ENCODE measurements at places on chromosomes 12 and 14.

DNA sequence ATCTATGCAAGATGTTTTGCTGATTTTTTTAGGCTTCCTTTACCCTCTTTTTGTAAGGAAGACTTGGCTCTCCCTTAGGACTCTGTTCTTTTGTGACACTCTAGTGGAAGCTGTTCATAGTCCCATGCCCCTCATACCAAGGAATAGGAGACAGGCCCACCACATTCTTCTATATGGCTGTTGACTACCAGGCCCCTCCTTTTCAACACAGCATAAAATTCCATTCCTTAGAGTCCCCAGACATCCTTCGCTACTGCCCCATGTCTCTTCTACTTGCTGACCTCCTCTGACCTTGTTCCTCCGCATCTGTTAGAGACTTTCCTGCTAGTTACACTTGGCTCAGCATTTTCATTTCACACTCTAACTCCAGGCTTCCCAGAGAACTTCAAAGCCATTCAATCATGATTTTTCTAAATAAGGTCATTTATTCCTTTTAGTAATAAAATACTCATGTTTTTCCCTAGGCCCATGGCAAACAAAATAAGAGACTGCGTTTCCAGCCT lies 9.7 kb downstream of the PIK3C2G start:
- no peak for DNase-seq

DNA sequence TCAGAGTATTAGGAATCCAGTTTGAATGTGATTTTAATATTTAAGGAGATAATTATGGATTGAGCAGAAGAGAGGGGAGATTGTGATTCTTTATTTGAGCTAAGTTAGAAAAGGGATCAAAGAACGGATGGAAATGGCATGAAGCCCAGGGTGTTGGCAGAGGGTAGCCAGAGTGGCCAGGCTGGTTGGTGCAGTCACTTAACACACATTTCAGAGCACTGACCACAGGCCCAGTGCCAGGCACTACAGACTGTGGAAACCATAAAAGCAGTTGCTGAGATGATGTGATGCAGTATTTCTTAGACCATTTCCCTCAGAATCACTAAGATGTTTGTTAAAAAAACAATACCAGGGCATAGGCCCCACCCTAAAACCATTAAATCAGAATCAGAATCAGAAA lies 167.7 kb upstream of the AMIGO2 start:
- DNase-seq: no peak

GRCh38 chr12:48307269-48307668 lies 43.5 kb downstream of the ZNF641 start:
- DNase-seq: no peak

- DNase-seq: no peak
Measured at GRCh38 chr12:122979001-122979907, 1.2 kb upstream of the ARL6IP4 start.

GRCh38 chr12:118417942-118418341 lies 41.6 kb downstream of the SUDS3 start:
- no peak for DNase-seq

- DNase-seq: no peak
Measured at GRCh38 chr14:32754209-32754608, 184.5 kb upstream of the NPAS3 start.

- DNase-seq: no peak
Measured at GRCh38 chr12:129687731-129688130, 216.1 kb downstream of the TMEM132D start.

DNA sequence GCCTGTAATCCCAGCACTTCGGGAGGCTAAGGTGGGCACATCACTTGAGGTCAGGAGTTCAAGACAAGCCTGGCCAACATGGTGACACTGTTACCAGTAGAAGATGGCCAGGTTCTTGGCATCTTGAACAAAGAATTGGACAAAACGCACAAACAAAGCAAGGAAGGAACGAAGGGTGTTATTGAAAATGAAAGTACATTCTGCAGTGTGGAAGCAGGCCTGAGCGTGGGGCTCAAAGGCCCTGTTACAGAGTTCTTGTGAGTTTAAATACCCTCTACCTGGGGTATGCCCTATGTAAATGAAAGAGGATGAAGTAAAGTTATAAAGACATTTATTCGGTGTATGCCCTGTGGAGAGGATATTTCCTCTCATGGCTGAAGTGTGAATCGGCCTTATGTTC lies 20.8 kb upstream of the CDK17 start:
- DNase-seq: no peak

Data from activated CD8-positive, alpha-beta memory T cell treated with anti-CD3 and anti-CD28 coated beads for 4 hours (primary cell).